Kidney tubule cell (primary cell): ENCODE measurements at places on chromosomes 2 and 18.
A peak's percentile ranks its signal among the peaks of the same experiment; 100 is the strongest.

DNA sequence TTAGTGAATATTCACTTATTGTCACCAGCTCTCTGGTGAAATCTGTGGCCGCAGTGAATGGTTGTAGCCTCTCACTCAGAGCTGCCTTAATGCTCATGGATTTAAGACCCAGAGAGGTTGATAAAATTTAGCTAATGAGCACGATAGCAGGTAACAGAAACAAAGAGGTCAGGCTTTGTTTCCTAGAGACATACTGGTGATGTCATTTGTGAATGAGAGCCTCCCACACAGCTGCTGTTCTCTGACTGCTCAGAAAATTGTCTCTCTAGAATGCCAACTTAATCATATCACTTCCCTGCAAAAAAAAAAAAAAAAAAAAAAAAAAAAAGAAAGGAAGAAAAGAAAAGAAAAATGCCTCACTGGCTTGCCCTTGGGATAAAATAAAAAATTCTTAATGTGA lies 411.7 kb upstream of the MYT1L start:
- no peak for DNase-seq

DNA sequence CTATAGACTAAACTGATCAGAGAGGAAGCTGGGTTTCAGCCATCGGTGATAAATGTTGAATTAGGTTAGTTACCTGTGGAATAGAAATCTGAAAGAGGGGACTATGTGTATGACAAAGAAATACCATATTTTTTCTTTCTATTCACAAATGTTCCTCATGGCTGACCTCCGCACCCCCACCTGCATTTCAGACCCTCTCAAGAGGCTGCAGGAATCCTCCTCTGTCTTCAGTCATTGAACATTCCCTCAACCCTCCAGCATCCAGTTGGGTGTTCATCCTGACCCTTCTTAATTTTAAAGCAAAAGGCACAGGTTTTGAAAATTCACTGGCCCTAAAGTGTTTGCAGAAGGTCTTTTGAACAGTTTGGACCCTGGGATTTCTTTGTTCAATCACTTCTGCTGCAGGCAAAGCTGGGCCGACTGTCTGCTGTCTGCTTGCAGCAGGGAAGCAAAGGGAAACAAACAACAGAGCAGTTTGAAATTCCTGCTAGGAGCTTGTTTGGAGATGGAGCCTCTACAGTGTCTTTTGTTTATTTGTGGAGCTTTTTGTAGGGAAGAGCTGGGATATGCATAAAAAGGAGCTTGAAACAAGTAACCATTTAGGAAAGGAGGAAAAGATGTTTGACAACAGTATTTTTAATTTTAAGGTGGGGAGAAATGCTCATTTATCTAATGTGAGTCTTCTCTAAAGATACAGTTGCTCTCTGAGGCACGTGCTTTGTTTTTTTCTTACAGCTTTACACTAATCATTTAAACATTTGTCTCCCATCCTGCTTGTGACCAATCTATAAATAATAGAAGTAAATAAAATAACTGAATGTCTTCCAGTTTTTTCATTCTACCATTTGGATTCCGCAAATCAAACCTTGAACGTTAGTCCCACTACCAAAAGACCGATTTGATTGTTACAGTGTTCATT lies 213.3 kb upstream of the MMADHC start:
- DNase-seq: no peak

GRCh38 chr18:31563778-31564177 lies 27.9 kb upstream of the TTR start:
- no peak for DNase-seq

DNA sequence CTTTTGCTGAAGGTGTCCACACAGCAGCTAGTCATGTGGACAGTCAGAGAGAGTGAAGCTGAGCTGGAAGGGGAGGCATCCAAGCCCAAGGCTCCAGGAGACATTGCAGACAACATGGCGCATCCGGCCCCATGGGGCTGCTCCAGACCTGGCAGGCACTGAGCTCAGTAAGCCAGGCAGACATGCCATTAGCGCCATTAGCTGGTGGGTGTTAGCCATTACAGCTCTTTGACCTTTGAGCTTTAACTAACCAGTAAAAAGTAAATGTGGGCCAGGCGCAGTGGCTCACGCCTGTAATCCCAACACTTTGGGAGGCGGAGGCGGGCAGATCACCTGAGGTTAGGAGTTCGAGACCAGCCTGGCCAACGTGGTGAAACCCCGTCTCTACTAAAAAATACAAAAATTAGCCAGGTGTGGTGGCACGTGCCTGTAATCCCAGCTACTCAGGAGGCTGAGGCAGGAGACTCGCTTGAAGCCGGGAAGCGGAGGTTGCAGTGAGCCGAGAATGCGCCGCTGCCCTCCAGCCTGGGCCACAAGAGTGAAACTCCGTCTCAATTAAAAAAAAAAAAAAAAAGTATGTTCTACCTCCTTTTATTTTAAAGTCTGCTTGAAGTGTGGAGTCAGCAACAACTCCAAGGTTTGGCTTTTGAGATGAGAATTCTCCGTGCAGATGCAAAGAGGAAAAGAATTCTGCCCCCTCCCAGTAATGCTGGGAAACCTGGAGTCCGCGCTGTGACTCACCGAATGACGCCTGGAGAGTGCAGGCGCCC lies 69.4 kb downstream of the TWSG1 start:
- DNase-seq: no peak

- peak; percentile 100 for DNase-seq
These were observed 51.5 kb downstream of the HAUS1 start for GRCh38 chr18:46155641-46156051.

GRCh38 chr2:229572507-229573271 lies 141.7 kb downstream of the DNER start:
- DNase-seq: no peak

GRCh38 chr2:10964052-10964790 lies 52.5 kb downstream of the KCNF1 start:
- DNase-seq: no peak

DNA sequence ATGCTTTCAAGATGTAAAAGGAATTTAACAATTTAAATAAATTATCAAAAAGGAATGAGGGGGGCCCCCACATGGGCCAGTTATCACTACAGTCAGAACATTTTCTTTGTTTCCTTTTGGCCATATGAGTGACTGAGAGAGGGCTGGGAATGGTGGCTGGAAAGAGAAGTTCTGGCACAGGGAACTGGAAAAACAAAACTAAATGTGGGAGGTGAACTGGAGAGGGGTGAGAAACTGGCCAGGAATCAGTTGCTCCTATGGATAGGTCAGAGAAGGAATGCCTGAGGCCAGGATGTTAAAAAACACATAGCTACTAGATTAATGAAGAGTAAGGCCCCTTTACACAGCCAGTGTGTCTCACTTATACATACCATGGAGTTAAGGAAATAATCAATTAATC lies 121.0 kb downstream of the RBMS1 start:
- DNase-seq: peak; percentile 30

- no peak for DNase-seq
These were observed 678.3 kb downstream of the NYAP2 start for GRCh38 chr2:226077841-226078240.

DNA sequence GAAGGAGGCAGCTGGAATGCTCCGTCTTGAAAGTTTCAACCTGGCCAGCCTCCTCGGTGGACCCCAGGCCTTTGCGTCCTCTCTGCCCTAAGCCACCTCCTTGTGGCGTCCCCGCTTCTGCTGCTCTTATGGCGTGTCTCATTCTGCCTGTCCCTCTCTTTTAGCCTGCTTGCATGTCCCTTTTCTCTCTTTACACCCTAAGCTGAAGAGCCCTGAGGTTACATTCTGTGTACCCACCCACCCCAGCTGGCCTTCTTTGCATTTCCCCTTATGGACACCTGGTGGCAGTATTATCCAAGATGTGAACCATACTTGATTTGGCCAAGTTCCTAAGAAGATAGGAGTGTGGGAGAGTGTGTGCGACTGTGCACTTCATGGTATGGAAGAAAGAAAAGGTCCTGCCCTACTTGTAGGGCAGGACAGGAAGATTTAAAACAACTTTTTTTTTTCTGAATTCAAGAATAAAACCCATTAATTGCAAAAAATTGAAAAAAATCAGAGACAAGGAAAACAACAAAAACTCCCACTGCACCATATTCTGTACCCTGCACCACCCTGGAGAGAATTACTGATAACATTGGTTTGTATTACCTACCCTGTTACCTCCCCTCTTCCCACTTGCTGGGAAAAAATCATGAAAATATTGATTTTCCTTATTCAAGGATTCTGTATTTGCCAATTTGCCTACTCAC lies 77.4 kb downstream of the DYSF start:
- peak; percentile 45 for DNase-seq

GRCh38 chr2:241354668-241355658 lies 1.1 kb upstream of the FARP2 start:
- DNase-seq: peak; percentile 82

- DNase-seq: no peak
These were observed 4.7 kb downstream of the ACVR1 start for GRCh38 chr2:157871415-157871814.

DNA sequence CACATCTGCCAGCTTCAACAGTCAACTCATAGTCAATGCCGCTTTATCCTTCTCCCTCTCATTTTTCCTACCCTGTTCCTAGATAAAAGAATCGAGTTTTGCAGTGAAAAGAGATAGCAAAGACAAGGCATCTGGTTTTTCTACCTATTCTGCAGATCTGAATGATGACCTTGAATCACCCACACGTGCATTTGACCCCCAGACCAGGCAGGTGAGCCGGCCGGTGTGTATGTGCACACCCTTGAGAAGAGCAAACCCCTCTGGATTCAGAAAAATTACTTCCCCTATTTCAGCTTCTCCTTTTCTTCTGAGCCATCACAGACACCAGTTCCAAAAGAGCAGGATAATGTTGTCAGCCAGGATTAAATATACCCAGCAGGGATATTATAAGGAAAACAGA lies 115.6 kb upstream of the ST6GAL2 start:
- DNase-seq: no peak
